Motor neuron (in vitro differentiated cells): ENCODE measurements at places on chromosomes 2 and 18. TPM values are rescaled to one million over a fixed set of nuclear protein-coding genes. Genes with fewer than 3 reads are reported as not detected.

The C1QL2 gene
- total RNA-seq, result 0.13 and 0.49 TPM in 2 replicates

The RAD51AP2 gene
- total RNA-seq, result 0.16 TPM in 1 of 2 replicates, not detected in the other

DNA sequence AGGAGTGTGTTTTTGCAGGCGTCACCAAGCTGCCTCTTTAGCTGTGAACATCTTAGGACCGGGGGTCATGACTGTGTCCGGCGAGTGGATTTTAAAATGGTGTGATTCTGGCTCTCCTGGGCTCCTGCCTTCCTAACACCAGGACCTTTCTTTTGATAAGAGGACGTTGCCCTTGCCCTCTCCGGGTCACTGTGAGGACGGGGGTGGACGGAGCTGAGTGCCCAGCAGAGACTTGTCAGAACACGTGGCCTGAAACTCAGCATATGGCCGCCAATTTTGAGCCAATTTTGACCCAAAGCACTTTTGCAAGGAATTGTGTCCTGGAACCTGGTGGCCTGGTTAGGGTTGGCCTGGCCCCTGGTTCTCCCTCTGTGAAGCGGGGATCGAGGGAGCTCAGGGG lies 40.2 kb downstream of the RTP5 start:
- no peak for ATAC-seq

DNA sequence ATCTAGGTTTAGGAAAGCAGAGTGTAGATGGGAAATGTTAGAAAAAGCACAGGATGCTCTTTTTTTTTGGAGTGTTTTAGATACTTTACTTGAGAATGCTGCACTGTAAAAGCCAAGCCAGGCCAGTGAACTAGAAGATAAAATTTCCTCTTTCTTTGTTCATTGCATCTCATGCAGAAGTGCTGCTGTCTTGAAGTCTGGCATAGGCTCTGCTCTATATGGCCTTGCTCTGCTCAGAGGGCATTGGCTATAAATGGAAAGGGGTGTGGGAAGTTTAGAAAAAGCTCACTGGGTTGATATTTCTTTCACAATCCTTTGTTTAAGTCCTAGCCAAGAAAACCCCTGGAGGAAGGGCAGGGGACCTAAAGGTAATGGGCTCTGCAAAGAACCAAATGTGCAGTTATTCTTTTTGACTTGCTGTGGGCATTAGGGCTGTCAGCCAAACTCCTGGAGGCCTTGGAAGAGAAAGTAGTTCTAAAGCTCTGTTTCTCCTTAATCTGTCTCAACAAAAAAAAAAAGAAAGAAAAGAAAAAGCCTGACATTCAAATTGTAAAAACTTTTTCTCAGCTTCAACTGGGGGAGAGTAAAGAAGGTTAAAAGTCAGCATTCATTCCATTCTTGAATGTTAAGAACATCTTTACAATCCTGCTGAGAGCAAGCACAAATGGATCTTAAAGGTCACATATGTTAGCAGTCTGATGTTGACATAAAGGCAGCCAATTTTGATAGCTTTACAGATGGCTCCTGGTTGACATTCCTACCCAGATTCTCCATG lies 338.3 kb downstream of the GULP1 start:
- ATAC-seq, result no peak

- ATAC-seq, result peak; percentile 25
Measured at GRCh38 chr2:241211276-241211675, 22.8 kb downstream of the ANO7 start.

DNA sequence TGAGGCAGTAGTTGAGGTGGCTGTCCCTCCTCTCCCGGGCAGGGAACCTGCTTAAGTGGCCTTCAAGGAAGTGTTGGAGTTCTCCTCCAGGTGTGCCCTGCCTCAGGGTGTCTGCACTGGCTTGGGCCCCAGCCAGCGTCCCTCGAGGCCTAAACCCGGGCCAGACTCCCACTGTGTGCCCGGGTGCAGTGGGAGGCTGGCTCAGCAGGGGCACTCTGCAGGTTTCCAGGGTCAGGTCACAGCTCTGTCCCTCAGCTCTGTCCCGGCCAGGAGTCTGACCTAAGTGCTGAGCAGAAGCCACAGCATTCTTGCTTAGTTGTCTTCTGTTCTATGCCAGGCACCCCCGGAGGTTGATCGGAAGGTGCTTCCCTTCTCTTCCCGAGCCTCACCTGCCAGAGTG lies 69.0 kb upstream of the OTOS start:
- ATAC-seq, result no peak
